ENCODE measurements at places on chromosomes 5 and 9.

DNA sequence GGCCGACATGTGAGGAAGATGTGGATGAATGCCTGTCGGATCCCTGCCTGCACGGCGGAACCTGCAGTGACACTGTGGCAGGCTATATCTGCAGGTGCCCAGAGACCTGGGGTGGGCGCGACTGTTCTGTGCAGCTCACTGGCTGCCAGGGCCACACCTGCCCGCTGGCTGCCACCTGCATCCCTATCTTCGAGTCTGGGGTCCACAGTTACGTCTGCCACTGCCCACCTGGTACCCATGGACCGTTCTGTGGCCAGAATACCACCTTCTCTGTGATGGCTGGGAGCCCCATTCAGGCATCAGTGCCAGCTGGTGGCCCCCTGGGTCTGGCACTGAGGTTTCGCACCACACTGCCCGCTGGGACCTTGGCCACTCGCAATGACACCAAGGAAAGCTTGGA, 14.1 kb downstream of the CRB2 start:
- no peak for DNase-seq

DNA sequence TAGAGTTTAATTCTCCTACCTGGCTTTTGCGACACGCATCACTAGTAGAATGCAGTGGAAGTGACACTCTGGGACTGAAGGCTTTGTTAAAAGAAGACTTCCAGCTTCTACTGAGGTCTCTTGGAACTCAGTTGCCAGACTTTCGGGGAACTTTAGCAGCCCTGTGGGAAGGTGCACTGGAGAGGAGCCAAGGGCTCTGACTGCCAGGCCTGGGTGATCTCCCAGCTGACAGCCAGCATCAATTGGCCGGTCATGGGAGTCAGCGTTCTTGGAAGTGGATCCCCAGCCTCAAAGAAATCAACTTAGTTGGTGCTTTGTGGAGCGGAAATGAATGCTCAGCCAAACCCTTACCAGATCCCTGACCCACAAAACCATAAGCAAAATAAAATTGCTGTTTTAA, 87.1 kb downstream of the OSTF1 start:
- DNase-seq = no peak

- DNase-seq = no peak
These were observed 13.1 kb downstream of the ARHGEF37 start for GRCh38 chr5:149594206-149594895.

DNA sequence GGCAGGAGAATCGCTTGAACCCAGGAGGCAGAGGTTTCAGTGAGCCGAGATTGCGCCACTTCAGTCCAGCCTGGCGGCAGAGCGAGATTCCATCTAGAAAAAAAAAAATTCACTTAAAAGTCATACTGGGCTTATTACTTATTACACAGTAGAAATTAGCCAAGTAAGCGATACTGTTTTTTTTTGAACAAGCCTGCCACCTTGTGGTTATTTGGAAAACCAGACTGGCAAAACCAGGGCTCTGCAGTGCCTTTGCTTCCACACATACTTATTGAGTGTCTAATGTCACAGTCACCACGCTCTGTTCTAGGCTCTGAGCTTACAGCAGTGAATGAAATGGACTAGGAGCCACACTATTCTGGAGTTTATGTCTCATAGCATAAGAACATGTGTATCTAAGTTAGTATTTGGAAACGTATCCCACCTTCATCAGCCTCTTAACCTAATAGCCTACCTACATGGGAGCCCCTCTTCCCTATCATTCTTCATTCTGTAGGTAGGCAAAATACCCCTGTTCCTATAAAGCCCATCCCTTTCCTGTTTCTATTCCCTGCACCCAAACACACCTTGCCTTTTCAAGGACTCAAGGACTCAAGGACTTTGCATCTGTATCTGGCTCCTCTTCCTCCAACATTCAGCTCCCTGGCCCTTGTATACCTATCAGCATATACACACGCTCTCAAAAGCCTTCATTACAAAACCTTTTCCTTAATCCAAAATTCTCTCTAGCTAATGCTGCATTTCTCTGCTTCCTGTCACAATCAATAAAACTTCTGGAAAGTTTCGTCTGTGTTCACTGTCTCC, 13.9 kb upstream of the BASP1 start:
- peak; percentile 78 for DNase-seq

GRCh38 chr5:149561848-149562247, 10.6 kb upstream of the CSNK1A1 start:
- peak; percentile 35 for DNase-seq

DNA sequence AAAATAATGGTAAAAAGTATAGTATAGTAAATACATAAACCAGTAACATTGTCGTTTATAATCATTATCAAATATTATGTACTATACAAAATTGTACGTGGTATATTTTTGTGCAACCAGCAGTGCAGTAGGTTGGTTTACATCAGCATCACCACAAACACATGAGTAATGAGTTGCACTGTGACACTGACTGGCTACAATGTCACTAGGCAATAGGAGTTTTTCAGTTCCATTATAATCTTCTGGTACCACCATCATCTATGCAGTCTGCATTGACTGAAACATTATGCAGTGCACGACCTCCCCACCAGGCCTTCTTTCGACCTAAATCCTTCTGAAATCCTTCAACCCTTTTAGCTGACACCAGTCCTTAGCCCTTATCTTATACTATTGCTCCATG, 105.8 kb downstream of the SREK1 start:
- DNase-seq = no peak

- no peak for DNase-seq
These were observed 14.1 kb upstream of the LURAP1L start for GRCh38 chr9:12760758-12761157.

DNA sequence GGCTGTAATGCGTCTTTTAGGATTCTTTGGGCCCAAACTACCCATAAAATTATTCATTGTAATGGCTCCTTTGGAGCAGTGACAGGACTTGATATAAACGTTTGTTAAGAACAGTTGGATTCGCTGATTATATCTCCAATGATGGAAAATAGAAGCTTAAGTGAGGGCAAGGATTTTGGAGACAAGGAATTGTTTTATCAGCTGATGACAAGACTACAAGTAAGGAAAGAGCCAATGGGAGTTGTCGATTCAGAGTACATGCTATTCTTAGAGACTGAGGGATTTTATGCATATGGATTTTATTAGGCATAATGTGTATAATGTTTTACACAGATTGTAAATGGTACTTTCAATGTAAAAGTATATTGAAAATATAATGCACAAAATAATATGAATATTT, 425.5 kb upstream of the RIOK2 start:
- DNase-seq = no peak

- no peak for DNase-seq
These were observed 79.6 kb downstream of the ADAMTS2 start for GRCh38 chr5:179265514-179266290.

- no peak for DNase-seq
These were observed 396.9 kb upstream of the PAPPA start for GRCh38 chr9:115756736-115757135.

DNA sequence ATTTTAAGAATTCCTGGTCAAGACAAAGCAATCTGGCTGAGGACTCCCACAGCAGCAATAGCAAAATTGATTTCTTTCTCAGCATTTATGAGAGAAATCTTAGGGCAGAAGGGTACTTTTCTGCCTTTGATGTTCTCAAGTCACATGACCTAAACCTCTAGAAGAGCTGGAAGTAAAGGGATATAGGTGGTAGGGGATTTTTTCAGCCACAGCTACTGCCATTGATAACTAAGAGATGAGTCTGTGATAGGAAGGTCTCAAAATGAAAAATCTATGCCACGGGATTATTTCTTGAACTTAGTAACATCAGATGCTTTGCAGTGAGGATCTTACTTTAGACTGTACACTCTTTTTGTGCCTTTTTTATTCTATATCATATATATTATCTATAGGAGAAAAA, 35.6 kb downstream of the IL6ST start:
- DNase-seq = no peak

DNA sequence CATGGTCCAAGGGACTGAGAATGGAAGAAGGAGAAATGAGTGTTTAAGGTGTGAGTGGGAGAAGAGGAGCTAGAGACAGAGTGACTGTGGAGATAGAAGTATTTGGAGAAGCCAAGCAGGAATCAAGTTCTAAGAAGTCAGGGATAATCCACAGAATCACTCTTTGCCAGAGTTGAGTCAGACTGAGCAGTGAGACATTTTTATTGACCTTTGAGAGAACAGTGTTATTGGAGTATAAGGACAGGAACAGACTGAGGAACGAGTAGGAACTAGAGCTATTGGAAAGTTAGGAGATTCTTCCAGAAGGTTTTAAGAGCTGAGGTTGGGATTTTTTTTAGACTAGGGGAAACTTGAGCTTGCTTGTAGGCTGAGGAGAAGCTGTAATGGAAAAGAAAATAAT, 37.2 kb downstream of the RCL1 start:
- DNase-seq = no peak

DNA sequence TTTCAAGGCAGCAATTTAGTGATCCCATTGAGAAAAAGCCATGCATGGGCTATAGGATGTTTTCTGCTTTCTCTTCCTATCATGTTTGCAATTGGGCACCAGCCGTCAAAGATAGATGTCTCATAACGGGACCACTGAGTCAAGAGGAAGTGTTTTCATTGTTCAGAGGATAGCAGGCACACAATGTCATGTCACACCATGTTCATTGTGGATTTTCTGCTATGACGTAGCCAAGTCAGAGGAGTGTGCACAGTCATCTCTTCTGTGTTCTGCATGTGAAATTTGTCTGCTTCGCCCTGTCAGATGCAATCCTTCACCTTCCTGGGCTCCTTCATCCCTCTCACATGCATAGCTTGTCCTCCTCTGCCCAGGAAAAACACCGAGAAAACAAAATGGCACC, 106.0 kb downstream of the CD180 start:
- no peak for DNase-seq

GRCh38 chr5:157059891-157060290, 975 bp upstream of the HAVCR1 start:
- DNase-seq = no peak

GRCh38 chr9:116087246-116087645, 66.3 kb upstream of the PAPPA start:
- peak; percentile 89 for DNase-seq

GRCh38 chr9:3992924-3993323, 306.9 kb downstream of the GLIS3 start:
- DNase-seq = no peak

DNA sequence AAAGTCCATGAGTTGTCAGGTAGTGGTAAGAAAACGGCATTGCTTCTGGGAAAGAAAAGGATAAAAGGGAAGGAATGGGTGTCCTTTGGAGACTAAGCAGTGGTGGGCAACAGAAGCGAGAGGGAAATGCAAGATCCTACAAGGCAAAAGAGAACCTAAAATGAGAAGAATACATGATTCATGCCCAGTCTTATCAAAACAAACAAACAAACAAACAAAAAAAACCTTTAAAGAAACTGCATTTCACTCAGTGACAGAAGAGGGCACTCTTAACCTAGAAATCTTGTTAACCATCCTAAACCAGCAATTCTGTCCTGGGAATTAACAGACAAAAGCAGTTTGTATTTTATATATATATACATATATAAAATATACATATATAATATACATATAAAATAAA, 88.5 kb downstream of the SUSD1 start:
- DNase-seq = peak; percentile 51

DNA sequence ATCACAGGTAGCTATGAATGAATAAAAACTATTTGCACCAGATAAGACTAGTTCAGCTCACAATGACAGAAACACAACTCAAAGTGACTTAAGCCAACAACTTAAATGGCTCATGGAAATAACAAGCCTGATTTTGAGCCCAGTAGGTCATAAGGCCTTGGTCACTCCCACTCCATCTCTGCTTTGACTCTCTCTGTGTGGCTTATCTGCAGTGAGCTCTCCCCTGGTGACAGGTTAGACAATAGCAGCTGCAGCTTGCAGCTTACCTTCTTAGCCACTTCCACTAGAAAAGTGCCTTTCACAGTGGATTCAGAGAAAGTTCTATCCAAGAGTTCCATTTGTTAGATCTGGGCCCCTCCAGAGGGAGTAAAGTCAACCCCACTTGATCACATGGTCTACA, 315.7 kb downstream of the RAB3C start:
- DNase-seq = no peak

DNA sequence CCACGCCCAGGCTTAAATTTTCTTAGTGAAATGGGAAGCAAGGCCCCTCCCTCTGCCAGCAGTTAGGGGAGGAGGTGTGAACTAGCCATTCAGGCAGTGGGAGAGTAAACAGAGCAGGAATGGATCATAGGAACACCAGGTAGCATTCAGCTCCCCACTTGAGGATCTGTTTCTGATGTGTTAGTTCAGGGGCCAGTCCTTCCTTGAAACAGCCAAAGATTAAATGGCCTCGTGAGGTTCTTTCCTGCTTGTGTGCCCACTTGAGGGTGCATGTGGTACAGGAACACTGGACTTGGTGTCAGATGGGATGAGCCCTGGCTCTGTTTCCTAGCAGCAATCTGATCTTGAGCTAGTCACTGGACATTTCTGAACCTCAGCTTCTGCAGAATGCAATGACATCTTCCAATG, 21.2 kb downstream of the FAXDC2 start:
- DNase-seq = no peak

- no peak for DNase-seq
These were observed 165.1 kb downstream of the PLK2 start for GRCh38 chr5:58294598-58295305.

- no peak for DNase-seq
These were observed 64.6 kb upstream of the ZFR start for GRCh38 chr5:32508806-32509805.

DNA sequence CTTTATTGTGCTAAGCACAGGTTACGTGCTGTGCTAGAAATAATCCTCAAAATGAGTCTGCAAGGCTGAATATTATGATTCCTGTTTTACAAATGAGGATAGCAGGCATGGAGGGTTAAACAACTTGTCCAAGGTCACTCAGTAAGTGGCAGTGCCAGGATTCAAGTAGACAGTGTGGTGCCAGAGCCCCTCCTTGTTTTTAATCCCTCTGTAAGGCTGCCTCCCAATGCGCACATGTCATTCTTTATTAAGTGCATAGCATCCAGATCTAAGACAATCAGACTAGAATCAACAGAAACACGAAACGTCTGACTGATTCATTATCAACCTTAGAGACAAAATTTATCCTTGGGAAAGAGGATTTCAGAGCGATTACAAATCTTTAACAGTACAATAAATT, 199.6 kb downstream of the SMARCA2 start:
- DNase-seq = no peak

- no peak for DNase-seq
These were observed 28.0 kb downstream of the CCNJL start for GRCh38 chr5:160284291-160284873.

- no peak for DNase-seq
These were observed 45.8 kb upstream of the GARNL3 start for GRCh38 chr9:127218818-127219217.

- DNase-seq = peak; percentile 80
These were observed 82.5 kb downstream of the SEMA6A start for GRCh38 chr5:116492016-116492623.

GRCh38 chr5:180194410-180195345, 14.3 kb downstream of the RASGEF1C start:
- DNase-seq = no peak

GRCh38 chr9:92324889-92325268, 271 bp downstream of the NOL8 start:
- peak; percentile 11 for DNase-seq

DNA sequence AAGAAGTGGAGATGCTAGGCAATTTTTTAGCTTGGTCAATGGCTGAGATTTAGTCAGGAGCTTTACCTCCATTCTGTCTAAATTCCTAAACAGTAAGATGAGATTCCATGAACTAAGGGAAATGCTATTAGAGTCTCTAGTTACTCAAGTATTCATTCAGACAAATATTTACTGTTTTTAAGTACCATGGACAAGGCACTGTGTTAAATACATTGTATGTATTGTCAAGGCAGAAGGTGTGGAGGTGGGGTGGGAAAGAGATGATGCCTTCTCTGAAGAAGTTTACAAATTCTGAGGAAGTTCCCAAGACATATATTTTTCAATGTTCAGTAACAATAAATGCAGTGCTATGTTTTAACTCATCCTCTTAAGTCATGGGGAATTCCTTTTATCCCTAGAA, 459.9 kb upstream of the NMUR2 start:
- no peak for DNase-seq
